RWPE1 (cell line): ENCODE measurements at places on chromosomes 7 and 10.

- DNase-seq = no peak
These were observed 26.3 kb upstream of the OSBPL3 start for GRCh38 chr7:25006276-25006675.

DNA sequence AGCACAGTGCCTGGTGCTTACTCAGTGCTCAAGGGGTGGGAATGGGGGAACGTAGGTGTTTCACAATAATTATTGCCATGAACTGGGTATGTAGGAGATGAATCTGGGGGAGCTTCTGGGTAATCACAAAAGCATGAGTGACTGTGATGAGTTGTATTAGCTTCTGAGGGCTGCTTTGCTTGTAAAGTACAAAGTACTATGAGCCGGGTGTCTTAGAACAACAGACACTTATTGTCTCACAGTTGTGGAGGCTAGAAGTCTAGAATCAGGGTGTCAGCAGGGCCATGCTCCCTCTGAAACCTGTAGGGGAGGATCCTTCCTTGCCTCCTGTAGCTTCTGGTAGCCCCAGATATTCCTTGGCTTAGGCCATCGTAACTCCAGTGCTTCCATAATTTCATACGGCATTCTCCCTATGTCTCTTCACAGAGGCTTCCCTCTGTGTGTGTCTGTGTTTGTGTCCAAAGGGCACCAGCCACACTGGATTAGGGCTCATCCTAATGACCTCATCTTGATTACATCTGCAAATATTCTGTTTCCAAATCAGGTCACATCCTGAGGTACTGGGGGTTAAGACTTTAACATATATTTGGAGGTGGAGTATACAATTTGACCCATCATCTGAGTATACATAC is 84.8 kb upstream of the AGBL3 start:
- no peak for DNase-seq

- DNase-seq = no peak
These were observed 137.7 kb downstream of the ETV1 start for GRCh38 chr7:13851736-13852135.

DNA sequence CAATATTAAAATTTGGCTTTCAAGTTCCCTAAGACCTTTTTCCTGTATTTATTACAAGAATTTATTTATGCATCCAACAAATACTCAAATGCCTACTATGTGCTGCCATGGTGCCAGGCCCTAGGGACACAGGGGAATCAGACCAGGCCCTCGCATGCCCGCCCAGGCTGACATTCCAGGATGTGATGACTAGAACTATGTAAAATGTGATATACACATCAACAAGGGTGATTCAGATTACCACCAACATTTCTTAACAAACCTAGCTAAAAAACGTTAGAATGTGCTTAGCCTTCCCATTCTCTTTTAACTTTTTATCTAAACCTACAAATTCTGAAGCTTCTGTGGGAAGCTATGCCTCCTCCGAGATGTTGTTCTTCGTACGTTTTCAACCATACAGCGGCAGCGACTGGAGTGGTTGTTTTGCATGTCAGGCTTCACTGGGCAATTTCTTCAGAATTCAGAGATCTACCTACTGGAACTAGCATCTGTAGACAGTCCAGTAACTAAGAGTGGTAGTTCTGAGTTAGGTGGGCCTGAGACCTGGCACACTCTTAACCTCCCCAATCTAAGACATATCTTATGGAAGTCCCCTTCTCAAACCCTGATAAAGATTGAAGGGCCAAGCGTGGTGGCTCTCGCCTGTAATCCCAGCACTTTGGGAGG is 22.1 kb downstream of the GNA12 start:
- DNase-seq = peak; percentile 90

- DNase-seq = no peak
These were observed 34.5 kb upstream of the TTYH3 start for GRCh38 chr7:2597273-2597640.

DNA sequence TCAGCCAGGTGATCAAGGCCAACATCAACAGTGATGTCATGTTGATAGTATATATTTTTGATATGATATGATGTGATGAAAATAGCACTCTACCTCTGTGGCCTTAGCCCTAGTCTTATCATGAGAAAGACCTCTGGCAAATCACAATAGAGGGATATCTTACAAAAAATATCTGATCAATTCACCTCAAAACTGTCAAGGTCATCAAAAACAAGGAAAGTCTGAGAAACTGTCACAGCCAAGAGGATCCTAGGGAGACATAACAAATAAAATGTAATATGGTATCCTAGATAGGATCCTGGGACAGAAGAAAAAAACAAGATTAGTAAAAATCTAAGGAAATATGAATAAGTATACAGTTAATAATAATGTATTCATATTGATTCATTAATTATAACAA is 92.6 kb downstream of the NRCAM start:
- DNase-seq = no peak

GRCh38 chr7:23955145-23955544 is 245.1 kb downstream of the STK31 start:
- no peak for DNase-seq

- DNase-seq = no peak
These were observed 27.7 kb downstream of the NCAPG2 start for GRCh38 chr7:158676906-158677305.

DNA sequence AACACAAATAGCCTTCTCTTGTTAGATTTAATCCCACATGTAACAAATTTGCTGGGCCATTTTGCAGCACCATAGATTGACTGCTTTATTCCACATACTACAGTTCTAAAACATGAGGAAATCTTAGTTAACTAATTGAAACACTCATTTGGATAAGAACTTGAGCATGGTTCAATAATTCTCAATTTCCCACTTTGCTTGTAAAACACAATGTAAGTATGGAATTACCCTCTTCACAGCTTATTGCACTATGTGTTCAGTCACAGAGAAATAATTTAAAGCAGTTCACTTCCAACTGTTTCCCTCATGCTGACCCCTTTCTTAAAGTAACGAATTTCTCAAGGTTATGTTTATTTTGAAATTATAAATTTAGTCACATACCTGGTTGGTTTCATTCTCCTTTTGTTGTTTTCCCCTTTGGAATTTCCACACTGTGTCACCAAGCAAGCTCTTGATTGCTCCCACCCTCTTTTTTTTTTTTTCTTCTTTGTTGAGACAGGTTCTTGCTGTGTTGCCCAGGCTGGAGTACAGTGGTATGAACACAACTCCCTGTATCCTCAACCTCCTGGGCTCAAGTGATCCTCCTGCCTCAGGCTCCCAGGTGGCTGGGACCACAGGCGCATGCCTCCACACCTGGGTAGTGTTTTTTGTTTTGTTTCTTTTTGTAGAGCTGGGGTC is 425.4 kb downstream of the EXOC4 start:
- no peak for DNase-seq

- no peak for DNase-seq
These were observed 64.0 kb upstream of the CDK1 start for GRCh38 chr10:60714233-60714632.

DNA sequence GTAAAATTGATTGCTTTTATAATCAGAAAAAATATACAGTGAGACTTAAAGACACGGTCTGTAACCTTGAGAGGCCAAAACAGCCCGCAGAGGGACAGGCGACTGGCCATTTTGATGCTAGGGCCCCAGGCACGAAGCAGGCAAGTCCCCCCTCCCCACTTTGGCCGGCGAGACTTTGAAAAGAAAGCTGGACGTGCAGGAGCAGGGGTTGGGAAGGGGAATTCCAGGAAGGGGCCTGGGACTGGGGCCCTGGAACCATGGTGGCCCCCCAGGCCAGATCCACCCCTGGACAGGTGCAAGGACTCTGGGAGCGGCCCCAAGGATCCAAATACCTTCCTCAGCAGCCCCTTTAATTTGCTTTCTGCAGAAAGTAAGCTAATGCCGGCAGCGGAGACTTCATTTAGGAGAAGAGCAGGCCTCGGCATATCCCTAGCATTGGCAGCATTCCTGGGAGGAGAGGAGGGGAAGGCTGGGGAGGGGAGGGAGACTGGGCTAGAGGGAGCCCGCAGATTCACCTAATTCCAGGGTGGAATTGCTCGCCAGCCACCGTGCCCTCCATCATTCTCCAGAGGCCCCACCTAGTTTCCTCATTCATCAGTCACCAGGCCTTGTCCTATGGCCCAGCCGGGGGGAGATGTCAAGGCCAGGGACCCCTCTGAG is 24.9 kb upstream of the TNRC18 start:
- DNase-seq = peak; percentile 82

DNA sequence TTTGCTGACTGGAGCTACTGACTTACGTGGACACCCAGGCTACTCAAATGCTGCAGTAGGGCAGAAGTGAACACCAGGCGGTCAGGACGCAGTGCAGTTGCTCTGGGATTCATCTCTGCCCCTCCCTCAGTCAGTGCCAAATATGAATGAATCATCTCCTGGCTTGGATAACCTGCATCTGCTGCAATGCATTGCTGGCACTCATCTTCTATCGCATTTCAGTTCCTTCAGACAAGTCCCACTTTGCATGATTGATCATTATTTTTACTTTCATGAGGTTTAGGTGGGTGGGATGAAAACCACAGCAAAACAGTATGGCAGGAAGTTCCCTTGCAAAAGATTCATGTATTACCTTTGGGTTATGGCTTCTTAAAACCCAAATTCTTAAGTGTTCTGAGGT is 224.6 kb upstream of the NRP1 start:
- DNase-seq = peak; percentile 84

GRCh38 chr10:52469970-52470705 is 156.1 kb downstream of the DKK1 start:
- DNase-seq = no peak

DNA sequence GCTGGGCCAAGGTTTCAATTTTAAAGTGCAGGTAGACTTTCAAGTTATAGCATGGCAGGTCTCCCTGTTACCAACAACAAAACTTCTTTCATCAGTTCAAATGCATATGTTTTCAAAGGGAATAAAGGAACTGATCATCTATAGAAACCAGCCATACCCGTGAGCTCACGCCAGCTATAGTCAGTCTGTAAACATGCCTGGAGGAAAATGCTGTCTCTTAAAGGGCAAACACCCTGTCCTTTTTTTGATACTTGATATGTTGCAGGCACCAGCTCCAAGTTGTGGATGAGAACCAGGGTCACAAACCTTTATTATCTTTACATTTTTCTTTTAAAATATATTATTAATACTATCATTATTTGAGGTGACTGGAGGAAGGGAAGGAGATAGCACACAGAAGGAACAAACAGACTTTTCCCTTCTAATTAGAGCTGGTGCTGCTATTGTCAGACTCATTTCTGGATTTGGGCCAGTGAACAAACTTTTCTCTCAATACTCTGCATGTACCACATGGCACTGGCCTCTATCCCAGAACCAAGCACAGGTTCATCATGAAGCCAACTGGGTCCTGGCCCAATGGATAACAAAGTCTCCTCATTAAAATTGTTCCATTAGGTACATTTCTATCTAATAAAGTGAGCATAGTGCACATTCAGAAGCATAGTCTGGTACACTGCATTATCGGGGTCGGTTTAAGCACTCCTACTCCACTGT is 1102.4 kb downstream of the SORCS3 start:
- no peak for DNase-seq

DNA sequence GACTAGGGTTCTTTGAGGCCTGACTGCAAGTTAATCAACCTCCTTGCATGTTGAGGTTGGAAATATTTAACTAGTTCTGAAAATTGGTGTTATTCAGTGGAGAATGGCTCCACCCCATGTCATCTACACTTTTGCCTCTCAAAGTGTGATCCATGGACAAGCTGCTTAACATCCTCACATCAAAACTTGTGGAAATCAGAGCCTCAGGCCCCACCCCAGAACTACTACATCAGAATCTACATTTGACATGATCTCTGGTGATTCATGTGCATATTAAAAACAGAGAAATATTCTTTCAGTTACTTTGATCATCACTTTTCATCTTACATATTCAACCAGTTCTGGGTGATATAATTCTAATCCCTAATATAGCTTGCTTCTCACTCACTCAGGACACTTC is 632.9 kb downstream of the ARL4A start:
- DNase-seq = no peak

GRCh38 chr7:21617916-21618390 is 75.1 kb downstream of the DNAH11 start:
- DNase-seq = peak; percentile 58

- no peak for DNase-seq
These were observed 4.2 kb upstream of the DPYSL4 start for GRCh38 chr10:132182591-132182990.

GRCh38 chr7:75925717-75926435 is 10.9 kb downstream of the POR start:
- no peak for DNase-seq

- DNase-seq = no peak
These were observed 126.2 kb upstream of the NRP1 start for GRCh38 chr10:33460505-33461294.

- DNase-seq = no peak
These were observed 7.4 kb downstream of the ARHGAP21 start for GRCh38 chr10:24716295-24716694.

GRCh38 chr7:104231054-104232046 is 23.5 kb upstream of the ORC5 start:
- DNase-seq = peak; percentile 56

DNA sequence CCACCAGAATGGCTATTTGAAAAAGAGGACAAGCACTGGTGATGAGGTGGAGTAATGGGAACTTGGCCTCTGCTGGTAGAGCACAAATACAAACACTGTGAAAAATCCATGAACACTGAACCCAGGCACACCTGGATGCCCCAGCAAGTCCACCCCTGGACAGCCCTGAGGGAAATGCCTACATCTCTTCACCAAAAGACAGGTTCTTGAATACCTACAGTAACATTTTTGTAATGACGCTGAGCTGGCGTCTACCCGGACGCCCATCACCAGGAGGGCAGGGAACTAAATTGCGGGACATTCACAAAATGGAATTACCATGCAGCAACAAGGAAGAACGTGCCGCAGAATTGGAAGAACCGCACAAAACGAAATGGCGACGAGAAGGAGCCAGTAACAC is 70.5 kb downstream of the GNA12 start:
- DNase-seq = no peak

- peak; percentile 23 for DNase-seq
These were observed 75.5 kb downstream of the NRP1 start for GRCh38 chr10:33258967-33259366.

- no peak for DNase-seq
These were observed 17.6 kb upstream of the BAZ1B start for GRCh38 chr7:73539709-73540108.

- DNase-seq = no peak
These were observed 13.0 kb upstream of the PFKP start for GRCh38 chr10:3054183-3054850.

DNA sequence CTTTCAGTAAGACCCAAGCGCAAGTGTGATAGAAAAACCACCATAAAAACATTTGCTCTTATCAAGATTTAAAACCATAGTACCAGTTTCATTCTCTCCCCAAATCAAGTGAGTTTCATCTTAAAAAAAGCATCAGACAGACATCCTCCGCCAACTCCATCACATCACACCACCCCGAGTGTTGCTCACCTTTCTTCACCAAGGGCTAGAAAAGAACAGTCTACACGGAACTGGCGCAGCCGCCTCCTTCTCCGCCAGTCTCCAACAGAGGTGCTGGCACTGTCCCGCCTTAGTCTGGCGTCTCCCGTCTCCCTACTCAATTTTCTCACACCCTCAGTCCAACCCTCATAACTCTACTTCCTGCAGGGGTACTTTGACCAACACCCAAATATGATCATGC is 46.9 kb upstream of the WIPI2 start:
- no peak for DNase-seq
